ENCODE measurements at places on chromosomes 2 and 18.

- DNase-seq = no peak
Measured at GRCh38 chr2:223994562-223995162, 37.4 kb downstream of the MRPL44 start.

GRCh38 chr2:164589522-164589921 is 31.8 kb downstream of the GRB14 start:
- DNase-seq = no peak

DNA sequence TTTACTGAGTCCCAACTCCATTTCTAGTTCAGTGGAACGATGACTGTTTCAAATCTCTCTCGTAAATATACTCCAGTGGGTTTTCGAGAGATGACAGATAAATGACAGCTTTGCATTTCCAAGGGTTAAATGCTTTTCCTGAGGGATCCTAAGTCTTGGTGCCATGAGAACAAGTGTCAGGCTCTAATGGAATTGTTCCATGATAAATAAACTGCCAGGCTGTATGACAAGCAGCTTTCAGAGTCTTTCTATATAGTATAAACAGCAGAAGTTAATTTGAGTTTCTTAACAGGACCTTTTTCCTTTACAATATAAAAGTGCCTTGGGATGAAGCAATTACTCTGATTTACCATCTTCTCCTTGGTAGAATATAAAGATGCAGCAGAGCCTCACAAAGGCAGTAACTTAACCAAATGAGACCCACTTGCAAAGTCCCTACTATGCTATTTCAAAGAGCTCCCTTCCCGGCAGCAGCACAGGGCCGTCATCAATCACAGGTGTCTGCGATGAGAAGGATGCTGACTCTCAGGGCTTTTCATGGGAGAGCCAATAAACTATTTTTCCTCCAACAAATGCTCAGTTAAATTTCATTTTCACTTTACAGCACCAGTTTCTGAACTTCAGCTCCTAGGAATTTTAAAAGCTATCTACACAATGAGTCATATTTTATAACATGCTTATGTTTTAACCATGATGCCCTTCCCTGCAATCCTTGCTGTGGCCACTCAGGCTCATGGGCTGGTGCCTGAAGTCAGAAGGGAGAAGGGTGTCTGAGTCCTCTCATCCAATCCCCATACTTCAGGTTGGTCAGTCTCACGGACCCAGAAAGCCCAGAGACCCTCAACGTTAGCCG is 123.8 kb downstream of the AFF3 start:
- peak; percentile 56 for DNase-seq

GRCh38 chr18:12291690-12292089 is 16.4 kb upstream of the TUBB6 start:
- no peak for DNase-seq

- DNase-seq = no peak
Measured at GRCh38 chr18:31252522-31252921, 65.4 kb upstream of the DSG1 start.

- no peak for DNase-seq
Measured at GRCh38 chr18:13623348-13623747, 103.0 kb downstream of the FAM210A start.

GRCh38 chr18:36843199-36843598 is 14.3 kb downstream of the KIAA1328 start:
- DNase-seq = no peak

DNA sequence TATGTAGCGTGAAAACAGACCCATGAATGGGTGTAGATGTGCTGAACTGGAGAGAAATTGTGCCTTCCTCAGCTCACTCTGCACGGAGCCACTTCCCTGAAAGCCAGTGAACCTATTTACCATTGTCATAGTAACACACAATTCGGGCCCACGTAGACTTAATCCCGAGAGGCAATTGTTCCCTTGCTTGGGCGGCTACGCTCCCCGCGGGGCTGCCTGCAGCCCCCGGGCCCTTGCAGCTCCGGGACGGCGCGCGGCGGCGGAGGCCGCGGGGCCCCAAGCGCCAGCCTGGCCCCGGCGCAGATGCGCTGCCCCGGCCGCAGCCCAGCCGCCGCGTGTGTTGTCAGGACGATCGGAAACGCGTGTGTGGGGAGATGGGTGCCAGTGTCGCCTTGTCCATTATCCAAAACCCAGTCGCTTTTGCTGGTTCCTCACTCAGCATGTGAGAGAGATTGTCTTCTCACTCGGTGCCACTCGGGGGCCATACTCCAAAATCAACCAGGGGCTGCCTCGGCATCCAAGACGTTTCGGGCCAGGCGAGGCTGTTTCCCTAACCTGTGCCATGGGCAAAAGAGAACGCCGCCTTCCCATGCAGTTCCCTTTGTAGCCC is 17.9 kb upstream of the LRRTM1 start:
- no peak for DNase-seq

DNA sequence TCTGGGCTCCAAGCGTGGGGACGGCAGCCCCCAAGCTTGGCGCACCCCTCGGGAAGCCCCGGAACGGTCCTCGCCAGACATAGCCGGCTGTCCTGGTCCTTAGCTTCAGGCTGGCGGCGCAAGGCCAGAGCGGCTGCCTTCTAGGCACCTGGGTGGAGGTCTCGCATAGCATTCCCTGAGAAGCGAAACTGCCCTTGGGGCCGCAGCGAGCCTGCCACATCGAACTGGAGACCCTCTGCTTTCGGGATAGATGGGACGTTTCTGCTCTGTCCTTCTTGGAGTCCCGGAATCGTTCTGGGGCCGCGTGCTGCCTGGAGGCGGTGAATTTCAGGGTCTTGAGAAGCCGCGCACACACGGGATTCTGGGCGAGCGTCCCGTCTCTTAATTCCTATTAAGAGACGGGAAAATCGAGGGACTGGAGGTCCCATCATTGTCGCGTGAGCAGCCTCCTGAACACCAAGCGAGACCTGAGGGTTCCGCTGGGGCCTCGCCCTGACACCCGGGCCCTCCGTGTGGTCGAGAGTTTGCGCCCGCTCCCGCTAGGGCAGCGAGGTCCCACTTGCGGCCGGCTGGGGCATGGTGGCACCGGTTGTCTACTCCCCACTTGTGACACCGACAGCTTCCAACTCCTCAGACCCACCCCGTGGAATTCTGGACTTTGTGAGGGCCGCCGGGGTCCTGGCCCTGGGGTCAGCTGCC is 9.7 kb upstream of the EN1 start:
- DNase-seq = no peak

GRCh38 chr2:25996844-25997243 is 14.5 kb upstream of the KIF3C start:
- DNase-seq = no peak

- DNase-seq = peak; percentile 97
Measured at GRCh38 chr2:38407111-38407682, 30.1 kb upstream of the ATL2 start.

- DNase-seq = no peak
Measured at GRCh38 chr2:85377083-85377482, 22.5 kb downstream of the ELMOD3 start.

DNA sequence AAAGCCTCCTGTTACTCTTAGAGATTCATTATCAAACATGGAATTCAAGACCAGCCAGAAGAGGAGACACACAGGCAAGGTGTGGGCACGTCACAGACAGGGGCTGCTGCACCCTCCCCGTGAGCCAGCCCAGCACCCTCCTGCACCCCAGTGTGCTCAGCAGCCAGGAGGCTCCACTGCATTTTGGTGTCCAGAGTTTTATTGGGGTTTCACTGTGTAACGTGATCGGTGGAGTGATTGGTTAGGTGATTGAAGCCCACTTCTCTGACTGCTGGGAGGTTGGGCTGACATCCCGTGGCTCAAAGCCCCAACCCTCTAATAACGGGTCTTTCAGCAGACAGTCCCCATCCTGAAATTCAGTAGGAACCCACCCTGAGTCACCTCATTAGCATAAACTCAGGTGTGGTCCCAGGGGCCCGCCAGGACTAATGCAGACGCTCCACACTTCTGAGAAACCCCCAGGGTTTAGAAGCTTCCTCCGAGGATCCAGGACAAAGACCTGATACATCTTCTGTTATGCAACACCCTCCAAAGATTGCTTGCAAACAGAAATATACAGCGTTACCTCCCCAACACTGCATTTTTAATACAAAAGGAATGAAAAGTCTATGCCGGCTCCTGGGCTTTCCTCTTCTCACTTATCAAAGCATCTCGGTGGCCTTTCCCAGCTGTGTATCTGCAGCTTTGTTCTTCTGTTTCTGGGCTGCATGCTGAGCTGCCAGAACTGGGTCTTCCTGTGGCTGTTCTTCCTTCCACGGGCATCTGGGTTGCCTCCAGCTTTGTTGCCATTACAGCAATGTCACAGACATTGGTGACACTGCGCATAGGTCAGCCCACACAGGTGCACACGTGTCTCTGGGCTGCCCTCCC is 43.7 kb upstream of the SNED1 start:
- DNase-seq = no peak

- no peak for DNase-seq
Measured at GRCh38 chr2:56812432-56812831, 628.6 kb downstream of the CCDC85A start.

- no peak for DNase-seq
Measured at GRCh38 chr18:2402084-2402483, 169.2 kb downstream of the METTL4 start.
